Smooth muscle cell of the coronary artery (primary cell): ENCODE measurements at places on chromosomes 1 and 21. TPM values are rescaled to one million over a fixed set of nuclear protein-coding genes. Genes with fewer than 3 reads are reported as not detected.

ITLN2 gene
- total RNA-seq = 0.82 and 1.5 TPM in 2 replicates

PM20D1 gene
- total RNA-seq = 0.15 TPM in 1 of 2 replicates, not detected in the other

HMCN1 gene
- 79.2 and 133 TPM in 2 replicates for total RNA-seq

S100A16 gene
- 98.3 and 375 TPM in 2 replicates for total RNA-seq

AMY2A gene
- total RNA-seq = not detected in 2 replicates

AMY1A gene
- total RNA-seq = not detected in 2 replicates

ERO1B gene
- total RNA-seq = 0.45 and 1.9 TPM in 2 replicates

MNDA gene
- not detected in 2 replicates for total RNA-seq

SLC22A15 gene
- 3.0 and 6.9 TPM in 2 replicates for total RNA-seq

LORICRIN gene
- not detected in 2 replicates for total RNA-seq

LCE6A gene
- not detected in 2 replicates for total RNA-seq

FCRL1 gene
- total RNA-seq = 0.35 TPM in 1 of 2 replicates, not detected in the other

ADGRB2 gene
- 6.2 and 7.7 TPM in 2 replicates for total RNA-seq

ZNF593OS gene
- total RNA-seq = not detected in 2 replicates

RUNX3 gene
- total RNA-seq = 0.12 TPM in 1 of 2 replicates, not detected in the other

TFF2 gene
- total RNA-seq = not detected in 2 replicates

TMEM201 gene
- 1.6 and 1.8 TPM in 2 replicates for total RNA-seq

CLDN8 gene
- total RNA-seq = not detected in 2 replicates

CD244 gene
- total RNA-seq = 0.15 TPM in 1 of 2 replicates, not detected in the other

ST6GALNAC5 gene
- 0.90 and 4.8 TPM in 2 replicates for total RNA-seq

SLC19A1 gene
- 4.1 and 6.3 TPM in 2 replicates for total RNA-seq

FAM72A gene
- 3.2 and 3.5 TPM in 2 replicates for total RNA-seq

TEX38 gene
- total RNA-seq = not detected in 2 replicates

UTS2 gene
- total RNA-seq = not detected in 2 replicates

CD247 gene
- total RNA-seq = 0.12 TPM in 1 of 2 replicates, not detected in the other

ASCL5 gene
- not detected in 2 replicates for total RNA-seq

CFAP74 gene
- total RNA-seq = not detected in 2 replicates

SPATC1L gene
- 1.4 and 5.8 TPM in 2 replicates for total RNA-seq

IVL gene
- not detected in 2 replicates for total RNA-seq

FAM72B gene
- total RNA-seq = 0.90 and 2.1 TPM in 2 replicates

RXFP4 gene
- not detected in 2 replicates for total RNA-seq
